ENCODE measurements at places on chromosomes 7 and 10.

DNA sequence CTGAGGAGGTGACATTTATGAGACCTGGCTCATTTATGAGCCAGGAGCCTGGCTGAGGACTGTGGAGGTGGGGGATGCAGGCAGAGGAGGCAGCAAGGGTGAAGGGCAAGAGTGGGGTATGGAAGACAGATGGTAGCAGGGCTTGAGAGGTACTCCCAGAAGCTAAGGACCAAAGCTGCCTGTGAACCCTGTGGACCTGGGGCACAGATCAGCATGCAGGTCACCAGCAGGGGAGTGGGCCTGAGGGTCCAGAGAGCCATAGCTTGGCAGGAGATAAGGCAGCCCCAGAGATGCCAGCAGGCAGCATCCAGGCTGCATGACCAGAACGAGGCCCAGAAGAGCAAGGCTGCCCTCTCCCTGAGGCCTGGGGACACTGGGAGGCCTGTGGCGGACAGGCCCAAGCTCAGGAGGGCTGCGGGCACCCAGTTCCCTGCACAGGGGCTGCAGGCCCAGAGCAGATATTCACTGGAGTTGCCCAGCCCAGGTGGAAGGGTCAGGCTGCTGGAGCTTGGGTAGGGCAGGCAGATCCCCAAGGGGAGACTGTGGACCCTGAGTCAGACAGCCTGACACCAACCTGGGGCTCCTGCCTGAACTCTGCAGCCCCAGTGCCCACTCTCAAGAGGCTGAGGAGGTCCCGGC lies 3.4 kb downstream of the GPR15LG start:
- DNase-seq: no peak

- DNase-seq: no peak
Measured at GRCh38 chr7:116216956-116217571, 6.7 kb downstream of the TES start.

DNA sequence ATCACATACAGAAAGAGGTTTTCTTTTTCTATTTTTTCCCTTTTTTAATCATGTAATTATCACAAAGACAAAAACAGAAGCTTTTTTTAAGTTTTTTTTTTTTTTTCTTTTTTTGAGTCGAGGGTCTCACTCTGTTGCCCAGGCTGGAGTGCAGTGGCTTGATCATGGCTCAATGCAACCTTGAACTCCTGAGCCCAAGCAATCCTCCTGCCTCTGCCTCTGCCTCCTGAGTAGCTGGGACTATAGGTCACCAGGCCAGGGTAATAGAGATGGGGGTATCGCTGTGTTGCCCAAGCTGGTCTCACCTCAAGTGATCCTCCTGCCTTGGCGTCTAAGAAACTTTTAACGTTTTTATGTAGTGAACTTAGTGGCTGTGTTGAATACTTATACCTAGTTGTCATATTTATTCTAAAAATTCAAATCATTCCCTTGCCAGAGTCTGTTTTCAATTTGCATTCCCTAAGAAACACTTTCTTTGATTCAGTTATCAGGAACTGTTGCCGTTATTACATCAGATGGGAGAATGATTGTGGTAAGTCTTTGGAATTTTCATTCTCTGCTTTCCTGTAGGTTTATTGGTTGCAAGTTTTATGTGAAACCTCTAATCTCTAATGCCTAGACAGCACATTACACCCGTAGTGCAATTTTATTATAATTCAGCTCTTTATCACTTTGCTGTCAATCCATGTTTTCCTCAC lies 1.3 kb downstream of the LSM8 start:
- DNase-seq: peak; percentile 84

- peak; percentile 98 for DNase-seq
Measured at GRCh38 chr7:46811529-46811928, 770.4 kb downstream of the TNS3 start.

- peak; percentile 24 for DNase-seq
Measured at GRCh38 chr7:149625340-149625946, 127.8 kb upstream of the ZNF746 start.

DNA sequence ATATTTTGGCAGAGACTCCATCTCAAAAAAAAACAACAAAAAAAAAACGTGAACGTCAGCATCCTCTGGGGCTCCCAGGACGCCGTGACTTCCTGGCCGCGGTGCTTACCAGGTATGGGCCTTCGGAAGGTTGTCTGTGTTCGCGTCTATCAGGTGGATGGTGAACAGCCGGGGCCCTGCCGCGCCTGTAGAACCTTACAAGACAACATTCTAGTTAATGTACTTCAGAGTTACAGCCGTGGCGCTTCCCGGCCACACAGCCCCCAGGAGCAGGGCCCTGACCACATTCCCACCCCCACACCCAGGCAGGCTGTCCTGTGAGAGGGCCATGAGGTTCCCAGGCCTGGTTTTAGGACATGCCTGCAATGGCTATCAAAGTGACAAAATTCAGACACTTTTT lies 111.0 kb downstream of the SMURF1 start:
- no peak for DNase-seq

DNA sequence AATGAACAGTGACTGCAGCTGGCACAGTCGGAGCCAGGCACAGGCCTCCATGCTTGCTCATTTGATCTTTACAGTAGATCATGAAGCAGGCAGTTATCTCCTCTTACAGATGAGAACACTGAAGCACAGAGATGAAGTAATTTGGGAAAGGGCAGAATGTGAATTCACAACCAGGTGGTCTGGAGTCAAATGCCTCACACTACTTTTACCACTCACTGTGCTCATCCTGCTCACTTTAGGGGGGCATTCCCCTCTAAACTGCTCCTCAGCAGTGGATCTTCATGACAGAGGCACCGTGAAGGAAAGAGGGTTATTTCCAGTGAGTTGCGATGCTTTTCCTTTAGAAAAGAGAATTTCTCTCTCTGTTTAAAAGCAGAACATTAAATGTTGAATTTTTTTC lies 15.1 kb downstream of the SNX10 start:
- no peak for DNase-seq

DNA sequence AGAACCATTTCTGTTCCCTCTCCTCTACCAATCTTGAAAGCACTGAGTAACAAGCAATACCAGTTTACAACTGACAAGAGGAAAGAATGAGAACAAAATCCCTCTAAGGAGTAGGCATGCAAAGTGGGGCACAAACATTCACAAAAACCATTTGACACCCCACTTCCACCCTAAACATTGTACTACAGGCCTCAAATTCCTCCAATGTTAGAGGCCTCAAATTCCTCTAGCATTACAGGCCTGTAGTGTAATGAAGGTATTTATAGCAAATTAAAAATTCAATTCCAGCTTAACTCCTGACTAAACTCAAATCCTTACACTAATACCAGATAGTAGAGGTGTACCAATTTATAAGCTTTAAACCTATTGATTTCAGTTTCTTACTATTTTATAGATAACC lies 85.4 kb downstream of the SIRT1 start:
- DNase-seq: no peak

GRCh38 chr7:36151921-36152755 lies 916 bp upstream of the EEPD1 start:
- DNase-seq: no peak

DNA sequence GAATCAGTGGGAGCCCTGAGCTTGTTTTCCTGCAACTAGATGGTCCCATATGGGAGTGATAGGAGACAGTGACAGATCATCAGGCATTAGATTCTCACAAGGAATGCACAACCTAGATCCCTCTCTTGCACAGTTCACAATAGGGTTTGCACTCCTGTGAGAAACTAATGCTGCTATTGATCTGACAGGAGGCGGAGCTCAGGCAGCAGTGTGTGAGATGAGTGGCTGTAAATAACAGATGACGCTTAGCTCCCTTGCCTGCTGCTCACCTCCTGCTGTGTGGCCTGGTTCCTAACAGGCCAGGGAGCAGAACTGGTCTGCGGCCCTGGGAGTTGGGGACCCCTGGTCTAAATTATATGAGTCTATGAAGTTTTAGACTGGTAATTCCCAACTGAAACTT lies 3.9 kb downstream of the MIOS start:
- no peak for DNase-seq

GRCh38 chr10:103542764-103543616 lies 49.5 kb downstream of the NEURL1 start:
- peak; percentile 26 for DNase-seq

DNA sequence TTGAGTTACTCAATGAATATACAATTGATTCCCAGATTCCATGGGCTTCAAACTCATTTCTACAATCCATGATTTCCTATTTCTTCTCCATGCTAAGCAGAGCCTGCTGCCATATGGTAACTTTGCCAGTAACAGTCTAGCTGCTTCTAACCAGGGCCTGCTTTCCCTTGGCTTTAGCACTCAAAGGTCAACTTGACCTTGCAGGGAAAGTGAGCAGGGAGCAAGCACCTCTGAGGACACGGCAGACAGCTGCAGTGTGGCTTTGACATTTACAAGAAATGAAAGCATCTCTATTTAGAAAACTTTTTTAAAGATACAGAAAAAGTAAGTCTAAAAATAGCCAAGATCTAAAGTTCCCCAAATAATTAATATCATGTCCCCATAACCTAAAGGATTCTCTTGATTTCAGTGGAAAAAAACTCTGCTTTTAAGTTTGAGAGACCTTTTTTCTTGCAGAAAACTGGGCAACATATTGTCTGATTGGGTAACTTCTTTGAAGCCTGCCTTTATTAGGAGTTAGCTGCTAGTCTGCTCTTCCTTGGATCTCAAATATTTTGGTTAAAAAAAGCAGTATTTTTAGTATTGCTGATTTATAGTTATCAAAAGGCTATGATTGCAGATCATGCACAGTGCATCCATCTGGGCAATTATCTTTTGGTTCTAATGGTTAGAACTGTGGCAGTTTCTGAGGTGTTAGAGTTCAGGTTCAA lies 257.9 kb downstream of the AHR start:
- no peak for DNase-seq

GRCh38 chr10:63237396-63237795 lies 104.3 kb downstream of the NRBF2 start:
- no peak for DNase-seq

GRCh38 chr10:119688033-119688508 lies 36.9 kb downstream of the BAG3 start:
- no peak for DNase-seq

DNA sequence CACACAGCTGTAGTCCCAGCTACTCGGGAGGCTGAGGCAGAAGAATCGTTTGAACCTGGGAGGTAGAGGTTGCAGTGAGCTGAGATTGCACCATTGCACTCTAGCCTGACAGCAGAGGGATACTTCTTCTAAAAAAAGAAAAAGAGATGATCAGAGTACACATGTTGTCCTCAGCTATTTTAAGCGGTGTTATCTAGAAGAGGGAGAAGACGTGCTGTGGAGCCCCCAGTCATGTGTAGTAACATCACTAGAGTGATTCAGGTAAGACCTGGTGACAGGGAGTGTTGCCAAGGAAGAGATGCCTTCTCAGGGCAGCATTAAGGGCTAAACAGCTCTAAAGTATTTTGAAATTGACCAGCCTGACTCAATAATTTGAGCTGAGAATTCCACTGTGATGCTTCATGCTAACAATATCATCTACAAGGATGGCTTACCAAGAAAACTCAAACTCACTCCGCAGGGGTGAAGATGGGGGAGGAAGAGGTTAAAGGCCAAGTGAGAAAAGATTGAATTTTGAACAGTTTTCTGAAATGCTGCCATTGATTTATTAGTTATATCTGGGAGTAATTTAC lies 97.4 kb downstream of the KLF6 start:
- DNase-seq: no peak

DNA sequence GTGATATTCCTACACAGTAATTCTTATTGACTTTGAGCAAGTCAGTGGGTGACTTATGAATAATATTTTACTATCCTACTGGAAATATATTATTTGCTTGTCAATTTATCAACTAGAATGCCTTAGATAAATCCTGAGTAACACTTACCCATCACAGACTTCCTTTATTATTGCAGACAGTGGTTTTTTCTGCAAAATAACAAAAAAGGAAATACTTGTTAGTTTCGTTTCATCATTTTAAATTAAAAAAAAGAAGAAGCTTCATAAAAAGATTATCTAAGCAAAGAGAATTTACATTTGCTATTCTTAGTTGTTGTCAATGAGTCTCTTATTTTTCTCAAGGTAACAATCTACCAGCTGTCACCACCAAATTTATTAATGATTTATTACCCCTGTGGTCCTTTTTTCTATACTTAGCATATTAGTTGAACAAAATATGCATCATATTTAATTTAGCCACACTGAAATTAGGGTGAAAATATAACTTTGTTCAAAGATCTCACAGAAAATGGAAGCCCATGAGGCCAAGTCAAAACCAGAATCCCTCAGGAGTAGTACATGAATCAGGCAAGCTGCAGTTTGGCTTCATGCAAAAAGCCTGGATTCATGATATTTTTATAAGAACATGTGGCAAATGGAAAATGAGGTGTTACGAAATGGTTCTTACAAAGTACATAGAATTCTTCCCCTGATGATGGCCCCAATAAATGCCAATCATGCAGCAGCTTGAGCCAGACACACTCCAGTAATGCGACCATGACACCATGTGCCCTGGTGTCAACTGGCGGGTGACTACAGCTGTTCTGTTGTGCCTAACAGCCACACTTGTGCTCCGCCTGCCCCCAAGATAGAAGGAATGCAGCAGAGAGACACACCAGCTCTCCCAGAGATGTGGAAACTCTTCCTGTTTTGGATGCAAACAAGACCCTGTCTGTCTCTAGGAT lies 132.6 kb downstream of the ELMO1 start:
- no peak for DNase-seq

GRCh38 chr10:110399106-110399964 lies 94.6 kb upstream of the SMNDC1 start:
- peak; percentile 96 for DNase-seq

DNA sequence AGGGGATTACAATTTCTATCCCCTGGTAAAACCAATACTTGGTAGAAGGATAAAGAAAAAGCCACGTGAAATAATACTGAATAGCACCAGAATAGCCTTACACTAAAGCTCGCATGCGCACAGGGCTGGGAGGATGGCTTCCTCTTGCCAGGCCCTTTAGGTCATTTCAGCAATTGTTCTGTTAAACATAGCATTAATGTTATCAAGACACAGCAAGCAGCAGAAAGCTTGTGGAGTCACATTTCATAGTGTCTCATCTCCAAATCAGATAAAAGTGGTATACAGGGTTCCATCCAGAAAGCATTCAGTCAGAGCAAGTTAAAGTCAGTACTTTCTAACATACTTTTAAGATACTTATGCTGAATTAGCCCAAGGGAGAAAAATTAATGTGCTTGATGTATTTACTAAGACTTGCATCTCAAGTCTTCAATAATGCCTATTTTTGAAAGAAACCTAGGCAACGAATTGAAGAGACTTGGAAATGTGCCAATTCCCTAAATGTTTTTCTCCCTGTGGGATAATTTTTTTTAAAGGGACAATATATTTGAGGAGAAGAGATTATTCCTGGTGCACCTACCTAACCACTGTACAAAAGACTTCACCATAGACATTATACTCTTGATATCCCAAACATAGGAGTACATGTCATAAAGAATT lies 14.3 kb upstream of the NPM3 start:
- DNase-seq: no peak

GRCh38 chr10:36170943-36171501 lies 528.9 kb upstream of the FZD8 start:
- DNase-seq: peak; percentile 20

- no peak for DNase-seq
Measured at GRCh38 chr7:41754046-41754445, 51.2 kb upstream of the INHBA start.

Measured in fibroblast of skin of left quadriceps (primary cell).